Stimulated activated CD8-positive, alpha-beta memory T cell treated with anti-CD3 and anti-CD28 coated beads, Interleukin-4, amount 100 ng/mL, for 4 hours (primary cell): ENCODE measurements at places on chromosomes 4 and X.

DNA sequence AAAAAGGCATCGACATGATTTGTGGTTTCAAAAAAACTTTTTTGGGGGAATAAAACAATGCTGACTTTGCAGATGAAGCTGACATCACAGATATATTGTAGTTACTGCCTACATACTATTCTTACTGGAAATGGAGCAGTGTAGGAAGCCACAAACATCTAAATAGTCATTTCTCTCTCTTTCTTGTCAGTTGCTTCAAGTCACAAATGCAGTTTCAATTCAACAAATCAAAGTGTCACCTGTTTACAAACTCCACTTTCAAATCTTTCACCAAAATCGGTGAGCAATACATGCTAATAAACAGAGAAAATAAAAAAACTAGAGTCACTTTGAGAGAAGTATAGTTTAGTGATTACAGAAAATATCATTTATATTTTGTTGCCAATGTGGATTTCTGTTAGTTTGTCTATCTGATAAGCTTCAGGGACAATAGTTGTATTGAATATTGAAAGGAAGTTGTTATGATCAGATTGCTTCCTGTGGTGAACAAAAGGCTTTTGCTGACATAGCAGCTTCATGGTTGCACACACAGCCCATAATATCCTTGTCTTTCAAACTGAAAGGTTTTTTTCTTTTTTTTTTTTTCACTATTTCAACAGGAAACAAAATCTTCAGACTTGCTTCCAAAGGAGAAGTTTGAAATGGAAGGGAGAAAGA, 49.7 kb upstream of the PTPN13 start:
- no peak for DNase-seq

GRCh38 chrX:64229154-64229553, 1.3 kb downstream of the ASB12 start:
- DNase-seq: no peak

DNA sequence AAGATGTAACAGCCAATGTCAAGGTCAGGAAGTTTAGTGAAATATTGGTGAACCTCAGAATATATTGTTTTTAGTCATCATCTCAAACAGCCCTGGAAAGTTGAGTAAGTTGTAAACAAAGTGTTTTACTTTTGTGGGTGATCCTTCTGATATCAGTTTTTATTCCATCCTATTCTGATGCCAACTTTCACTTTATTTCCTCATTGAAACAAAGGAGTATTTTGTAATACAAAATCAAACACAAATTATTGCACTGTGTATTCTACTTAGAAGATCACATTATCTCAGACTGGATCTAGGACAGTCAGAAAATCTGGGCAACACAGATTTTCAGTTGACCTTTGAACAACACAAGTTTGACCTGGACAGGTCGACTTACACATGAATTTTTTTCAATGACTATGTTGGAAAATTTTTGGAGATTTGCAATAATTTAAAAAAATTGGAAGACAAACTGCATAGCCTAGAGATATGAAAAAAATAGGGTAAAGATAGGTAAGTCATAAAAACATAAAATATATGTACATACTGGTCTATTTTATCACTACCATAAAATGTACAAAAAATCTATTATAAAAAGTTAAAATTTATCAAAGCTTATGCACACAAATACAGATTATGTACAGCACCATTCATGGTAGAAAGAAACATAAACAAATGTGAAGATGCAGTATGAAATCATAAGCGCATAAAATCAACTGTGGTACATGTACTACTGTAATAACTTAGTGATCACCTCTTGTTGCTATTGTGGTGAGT, 709.1 kb upstream of the FAM241A start:
- no peak for DNase-seq

GRCh38 chrX:43975796-43976195, 2.6 kb upstream of the NDP start:
- DNase-seq: no peak
